ENCODE measurements at places on chromosomes 16 and 17. TPM values are rescaled to one million over a fixed set of nuclear protein-coding genes. Genes with fewer than 3 reads are reported as not detected.

DNA sequence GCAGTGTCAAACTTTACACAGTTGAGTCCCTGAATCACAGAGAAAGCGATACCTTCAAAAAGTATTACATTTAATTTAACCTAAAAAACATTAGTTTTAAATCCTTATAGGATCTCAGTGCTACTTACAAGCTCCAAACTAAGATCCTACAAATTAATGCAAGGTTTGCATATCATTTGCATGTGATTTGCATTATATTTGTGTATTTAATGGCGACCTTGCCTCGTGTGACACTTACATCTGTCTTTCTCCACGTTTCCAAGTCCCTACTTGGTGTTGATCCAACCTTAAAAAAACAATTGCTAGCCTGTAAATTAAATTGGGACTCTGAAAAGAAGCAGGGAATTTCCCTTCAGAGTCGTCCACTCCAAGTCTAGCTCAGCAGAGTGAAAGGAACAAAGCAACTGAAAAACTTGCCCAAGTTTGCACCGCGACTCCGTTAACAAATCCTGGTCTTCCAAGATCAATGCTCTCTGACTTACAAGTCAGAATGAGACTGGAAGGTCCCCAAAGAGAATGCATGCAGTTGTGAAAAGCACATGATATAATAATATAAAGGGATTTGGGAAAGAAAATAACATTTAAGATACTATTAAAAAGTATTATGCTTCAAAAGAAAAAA, 739 bp upstream of the FAM117A start:
- peak overlapping the region; percentile 81 for H3K4me3 ChIP-seq
- no peaks in the 10 kb centered on the region for H3K36me3 ChIP-seq
- H3K27me3 ChIP-seq = no peaks in the 10 kb centered on the region
- no peak overlapping the region for H3K27ac ChIP-seq
- DNase-seq = no peak

- H3K36me3 ChIP-seq = no peaks in the 10 kb centered on the region
- H3K27me3 ChIP-seq = no peaks in the 10 kb centered on the region
- H3K4me3 ChIP-seq = no peak overlapping the region
- peaks cover 9% of the 10 kb centered on the region for H3K4me1 ChIP-seq
- DNase-seq = no peak
Observed at GRCh38 chr16:68731637-68732036, 5.5 kb upstream of the CDH1 start.

GRCh38 chr17:81909966-81910839, 996 bp downstream of the PCYT2 start:
- H3K4me1 ChIP-seq = no peaks in the 10 kb centered on the region
- H3K36me3 ChIP-seq = peaks cover 15% of the 10 kb centered on the region
- no peak overlapping the region for H3K27ac ChIP-seq
- H3K27me3 ChIP-seq = no peaks in the 10 kb centered on the region
- peak overlapping the region; percentile 92 for H3K4me3 ChIP-seq
- DNase-seq = no peak

DNA sequence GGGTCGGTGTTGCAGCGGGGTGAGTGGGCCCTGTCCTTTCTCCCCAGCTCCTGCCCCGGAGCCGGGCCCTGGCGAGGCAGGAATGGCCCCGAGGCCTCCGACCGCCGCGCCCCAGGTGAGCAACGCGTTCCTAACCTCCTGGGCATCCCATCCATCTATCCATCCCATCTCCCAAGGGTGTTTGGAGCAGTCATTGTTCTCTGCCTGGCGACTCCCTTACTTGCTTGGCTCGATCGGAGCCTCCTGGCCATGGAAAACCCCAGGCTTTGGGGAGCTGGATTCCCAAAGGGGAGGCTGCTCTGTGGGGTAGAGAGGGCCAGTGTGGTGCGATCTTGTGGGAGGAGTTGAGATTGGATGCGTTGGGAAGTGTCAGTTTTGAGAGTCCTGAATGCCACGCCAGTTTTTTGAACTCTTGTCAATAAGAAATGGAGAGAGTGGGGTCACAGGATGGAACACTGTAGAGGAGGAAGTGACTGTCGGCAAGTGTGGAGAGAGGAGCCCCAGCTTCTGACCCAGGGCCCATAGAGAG, 684 bp downstream of the ZFP90 start:
- peak; percentile 31 for DNase-seq
- peak overlapping the region; percentile 94 for H3K4me3 ChIP-seq
- H3K27me3 ChIP-seq = no peaks in the 10 kb centered on the region
- no peak overlapping the region for H3K27ac ChIP-seq
- H3K36me3 ChIP-seq = peaks cover 34% of the 10 kb centered on the region

- no peak for DNase-seq
- peaks cover 2% of the 10 kb centered on the region for H3K4me1 ChIP-seq
- no peak overlapping the region for H3K27ac ChIP-seq
- no peak overlapping the region for H3K4me3 ChIP-seq
- peaks cover 24% of the 10 kb centered on the region for H3K36me3 ChIP-seq
Observed at GRCh38 chr16:89300311-89300975, 82.9 kb downstream of the ZNF778 start.

GRCh38 chr16:56985288-56985961, 3.9 kb upstream of the NLRC5 start:
- H3K27me3 ChIP-seq = peaks cover 6% of the 10 kb centered on the region
- no peak for DNase-seq
- H3K36me3 ChIP-seq = no peaks in the 10 kb centered on the region
- H3K4me3 ChIP-seq = no peak overlapping the region

- no peaks in the 10 kb centered on the region for H3K36me3 ChIP-seq
- H3K4me1 ChIP-seq = no peaks in the 10 kb centered on the region
- H3K27ac ChIP-seq = no peak overlapping the region
- no peak overlapping the region for H3K4me3 ChIP-seq
- H3K27me3 ChIP-seq = no peaks in the 10 kb centered on the region
- DNase-seq = no peak
Observed at GRCh38 chr16:57666353-57667047, 1.6 kb upstream of the ADGRG3 start.

GRCh38 chr16:2816751-2817339, at the start of gene PRSS21:
TSS of gene PRSS21 (plus strand) at chr16:2817237. CDS start at chr16:2817269, 32 bp downstream.
- DNase-seq = peak; percentile 64
- H3K27ac ChIP-seq = no peak within 1 kb of the TSS
- H3K36me3 ChIP-seq = no peaks in the 10 kb centered on the region
- no peak within 1 kb of the TSS for H3K4me3 ChIP-seq

Gene TMEM106A
- total RNA-seq = 3.7 TPM

Gene ESRP2
- total RNA-seq = 59.3 TPM

Gene TOB1
- 31.2 TPM for total RNA-seq

Gene RCVRN
- total RNA-seq = not detected

Gene HASPIN
- total RNA-seq = 26.7 TPM

Gene OSGIN1
- total RNA-seq = 0.63 TPM

All from H9 (cell line).